ENCODE measurements at places on chromosomes 4 and X. TPM values are rescaled to one million over a fixed set of nuclear protein-coding genes. Genes with fewer than 3 reads are reported as not detected.

DSPP gene
- not detected for total RNA-seq

ARSH gene
- not detected for total RNA-seq

DRP2 gene
- 0.05 TPM for total RNA-seq

TLR10 gene
- total RNA-seq: not detected

ARMCX1 gene
- 46.1 TPM for total RNA-seq

SPATA4 gene
- not detected for total RNA-seq

CTBP1 gene
- 268 TPM for total RNA-seq

TCEAL6 gene
- total RNA-seq: not detected

GAGE12J gene
- not detected for total RNA-seq

MAGEA8 gene
- total RNA-seq: not detected

ZIC3 gene
- total RNA-seq: not detected

CCDC158 gene
- total RNA-seq: not detected

MBNL3 gene
- total RNA-seq: 2.2 TPM

IL1RAPL1 gene
- not detected for total RNA-seq

ZCCHC18 gene
- total RNA-seq: 1.4 TPM

COL4A5 gene
- total RNA-seq: 48.0 TPM

MTMR8 gene
- total RNA-seq: 0.84 TPM

LRCH2 gene
- total RNA-seq: 12.6 TPM

SLC16A2 gene
- total RNA-seq: 0.70 TPM

RHOXF2 gene
- not detected for total RNA-seq

COX7B2 gene
- total RNA-seq: not detected

RAI2 gene
- total RNA-seq: 2.2 TPM

FUNDC1 gene
- total RNA-seq: 9.9 TPM

CLNK gene
- total RNA-seq: not detected
